Activated T-cell treated with anti-CD3 and anti-CD28 coated beads, Interleukin-2, amount 50 U/mL, for 4 hours (primary cell): ENCODE measurements at places on chromosomes 3 and 15. TPM values are rescaled to one million over a fixed set of nuclear protein-coding genes. Genes with fewer than 3 reads are reported as not detected.

DNA sequence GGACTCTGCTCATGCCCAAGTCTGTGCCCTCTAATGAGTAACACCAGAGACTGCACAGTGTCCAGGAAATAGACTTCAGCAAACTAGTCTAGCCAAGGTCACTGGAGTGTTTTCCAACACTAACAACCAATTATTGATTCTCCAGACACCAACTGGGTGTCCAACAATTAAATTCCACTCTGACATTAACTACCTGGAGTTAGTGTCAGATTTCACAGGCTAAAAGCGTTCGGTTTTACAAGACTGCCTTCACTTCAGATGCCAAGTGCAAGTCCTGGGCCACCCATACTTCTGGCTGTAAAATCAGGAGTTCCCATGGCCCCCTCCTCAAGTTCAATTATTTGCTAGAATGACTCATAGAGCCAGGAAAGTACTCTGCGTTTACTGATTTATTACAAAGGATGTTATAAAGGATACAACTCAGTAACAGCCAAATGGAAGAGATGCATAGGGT is 20.8 kb upstream of the CFAP161 start:
- DNase-seq: no peak

- no peak for DNase-seq
Measured at GRCh38 chr3:67018105-67018788, 20.1 kb downstream of the KBTBD8 start.

DNA sequence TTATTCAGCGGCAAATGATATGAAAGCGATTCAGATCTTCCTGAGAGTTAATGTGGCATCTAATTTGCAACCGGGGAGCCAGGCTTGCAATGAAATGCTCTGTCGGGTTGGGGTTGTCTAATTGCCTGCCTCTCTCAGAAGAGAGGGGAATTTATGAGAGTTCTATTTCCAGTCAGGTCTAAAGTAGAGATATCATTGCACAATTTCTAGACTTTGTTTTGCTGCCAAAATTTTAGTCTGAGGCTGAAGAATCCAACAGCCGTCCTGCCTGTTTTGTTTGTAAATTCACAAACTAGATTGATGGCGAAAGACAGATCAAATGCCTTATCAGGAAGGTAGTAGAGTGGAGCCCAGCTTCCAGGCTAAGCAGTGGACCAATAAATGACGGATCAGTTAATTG is 610 bp downstream of the LIPC start:
- no peak for DNase-seq

DNA sequence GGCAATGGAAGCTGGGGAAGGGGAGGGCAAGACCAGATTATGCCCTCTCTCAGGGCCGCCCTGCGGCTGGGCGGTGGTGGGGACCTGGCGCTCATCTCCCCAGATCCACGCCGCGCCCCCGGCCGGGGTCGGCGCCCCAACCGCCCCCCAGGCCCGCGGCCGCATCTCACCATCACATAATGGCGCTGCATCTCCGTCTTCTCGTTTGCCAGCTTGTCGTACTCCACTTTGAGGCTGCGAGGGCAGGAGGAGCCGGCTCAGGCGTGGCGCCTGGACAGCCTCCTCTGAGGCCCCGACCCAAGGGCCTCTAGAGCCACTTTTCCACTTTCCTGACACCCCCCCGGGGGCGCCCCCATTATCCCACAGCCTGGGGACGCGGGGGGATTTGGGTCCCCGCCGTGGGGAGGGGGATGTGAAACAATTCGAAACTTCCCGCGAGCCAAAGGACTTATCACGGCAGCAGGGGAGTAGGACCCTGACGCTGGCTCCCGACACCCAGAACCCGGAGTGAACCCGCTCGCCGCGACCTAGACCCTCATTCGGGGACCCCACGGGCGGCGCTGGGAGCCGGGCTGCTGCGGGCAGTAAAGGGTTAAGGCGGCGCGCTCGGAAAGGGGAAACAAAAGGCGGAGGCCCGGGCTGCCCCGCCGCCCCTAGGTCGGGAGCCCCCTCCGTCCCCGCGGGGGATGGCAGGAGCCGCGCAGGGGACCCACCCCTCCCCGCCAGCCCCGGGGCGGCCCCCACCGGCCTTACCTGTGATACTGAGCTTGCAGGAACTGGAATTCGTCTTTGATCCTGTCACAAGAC is 2.1 kb downstream of the TLE3 start:
- peak; percentile 42 for DNase-seq

TRIM42 gene
- not detected for total RNA-seq

GRCh38 chr15:50289749-50290148 is 24.2 kb upstream of the HDC start:
- DNase-seq: no peak

GRCh38 chr3:11914651-11915050 is 68.0 kb upstream of the TAMM41 start:
- DNase-seq: no peak

GRCh38 chr15:82935382-82935781 is 17.1 kb downstream of the HOMER2 start:
- DNase-seq: no peak

SPSB4 gene
- not detected for total RNA-seq

GRCh38 chr3:43032646-43033628 is 53.8 kb downstream of the GASK1A start:
- no peak for DNase-seq

DET1 gene
- total RNA-seq: 0.98 TPM

- no peak for DNase-seq
Measured at GRCh38 chr15:82103468-82103867, 57.6 kb upstream of the MEX3B start.

DNA sequence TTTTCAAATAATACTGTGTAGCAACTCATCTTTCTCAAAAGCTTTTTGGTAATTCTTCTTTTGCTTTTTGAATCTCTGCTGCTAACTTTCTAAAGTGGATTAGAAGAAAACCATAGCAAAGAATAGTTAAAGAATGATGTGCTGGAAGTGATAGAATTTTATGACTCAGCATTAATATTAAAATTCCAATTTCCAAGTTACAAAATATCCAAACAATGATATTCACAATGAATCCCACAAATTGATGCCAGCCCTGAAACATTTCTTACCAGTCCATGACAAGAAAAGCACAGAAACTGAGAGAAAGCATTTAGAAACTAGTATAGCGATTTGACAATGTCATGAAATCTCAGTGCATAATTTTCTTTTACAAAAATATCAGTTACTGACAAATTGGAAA is 482.2 kb downstream of the RBMS3 start:
- DNase-seq: no peak

DNA sequence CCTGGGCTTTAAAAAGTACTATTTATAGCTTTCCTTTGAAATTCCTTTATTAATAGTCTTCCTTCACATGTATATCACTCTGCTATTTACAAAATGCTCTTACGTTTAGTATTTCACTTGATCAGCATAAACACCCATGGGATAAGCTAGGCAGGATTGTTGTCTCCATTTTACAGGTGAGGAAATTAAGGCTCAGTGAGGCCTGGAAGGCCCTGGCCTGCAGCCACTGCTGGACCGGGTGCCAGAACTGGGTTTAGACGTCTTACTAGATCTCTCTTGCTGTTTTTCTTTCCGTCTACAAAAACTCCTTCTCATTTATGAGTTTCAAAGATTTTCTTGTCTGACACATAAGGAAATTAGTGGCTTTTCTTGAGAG is 236.4 kb downstream of the LPP start:
- DNase-seq: no peak

- no peak for DNase-seq
Measured at GRCh38 chr3:110679285-110679684, 392.3 kb upstream of the NECTIN3 start.

DNA sequence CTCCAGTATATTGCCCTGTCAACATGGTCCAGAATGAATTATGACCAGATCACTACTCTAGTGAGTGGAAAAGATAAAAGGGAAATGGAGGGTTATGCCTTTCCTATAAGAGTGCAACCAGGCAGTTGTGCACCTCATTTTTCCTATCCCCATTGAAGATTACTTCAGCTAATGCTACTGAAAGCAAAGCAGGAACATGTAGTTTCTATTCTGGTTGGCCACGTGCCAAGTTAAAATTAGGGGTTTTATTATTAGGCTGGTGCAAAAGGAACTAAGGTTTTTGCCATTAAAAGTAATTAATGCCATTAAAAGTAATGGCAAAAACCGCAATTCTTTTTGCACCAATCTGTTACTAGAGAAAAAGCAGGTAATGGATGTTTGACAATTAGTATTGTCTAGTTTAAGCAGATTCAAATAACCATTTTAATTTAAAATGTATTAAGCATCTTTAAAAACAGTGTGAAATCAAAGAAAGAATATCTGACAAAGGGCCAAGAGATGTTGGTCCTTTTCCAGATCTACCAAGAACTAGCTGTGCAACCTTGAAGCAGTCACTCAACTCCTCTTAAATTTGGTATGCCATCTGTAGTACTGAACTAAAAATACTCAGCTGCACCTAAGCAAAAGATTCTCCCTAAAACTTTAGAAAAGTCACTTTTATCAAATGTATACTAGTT is 567.5 kb upstream of the CCDC54 start:
- no peak for DNase-seq

DNA sequence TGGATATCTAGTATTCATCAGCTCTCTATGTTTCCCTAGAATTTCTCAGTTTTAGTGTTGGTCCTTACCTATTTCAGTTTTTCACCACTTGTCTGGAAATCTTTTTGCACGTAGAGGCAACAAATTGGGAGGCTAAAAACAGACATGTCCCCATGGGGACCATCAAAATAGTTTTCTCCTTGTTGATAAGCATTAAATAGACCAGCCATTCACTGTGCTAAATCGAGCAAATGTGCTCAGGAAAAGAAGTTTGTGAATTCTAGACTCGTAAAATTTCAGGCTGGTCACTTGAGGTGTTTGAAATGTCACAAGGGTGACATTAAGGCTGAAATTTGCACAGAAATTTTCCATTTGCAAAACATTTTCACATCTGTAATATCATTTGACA is 102.6 kb downstream of the SPATA16 start:
- DNase-seq: no peak

DNA sequence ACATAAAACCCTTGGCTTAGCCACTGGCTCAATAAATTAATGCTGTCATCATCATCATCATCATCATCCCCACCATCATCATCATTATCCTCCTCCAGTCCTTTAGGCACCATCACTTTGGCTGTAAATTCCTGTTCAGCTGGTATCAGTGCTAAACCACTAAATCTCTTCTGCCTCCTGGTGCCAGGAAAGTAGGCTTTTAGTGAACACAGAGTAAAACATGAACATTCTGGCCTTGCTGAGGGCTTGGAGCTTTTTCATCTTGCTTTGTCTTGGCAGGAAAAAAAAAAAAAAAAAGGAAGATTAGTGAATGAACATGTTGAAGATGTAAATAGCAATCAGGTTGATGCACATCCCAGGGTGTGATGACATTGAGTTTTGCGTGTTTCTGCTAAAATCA is 67.3 kb upstream of the EIF1B start:
- no peak for DNase-seq

DNA sequence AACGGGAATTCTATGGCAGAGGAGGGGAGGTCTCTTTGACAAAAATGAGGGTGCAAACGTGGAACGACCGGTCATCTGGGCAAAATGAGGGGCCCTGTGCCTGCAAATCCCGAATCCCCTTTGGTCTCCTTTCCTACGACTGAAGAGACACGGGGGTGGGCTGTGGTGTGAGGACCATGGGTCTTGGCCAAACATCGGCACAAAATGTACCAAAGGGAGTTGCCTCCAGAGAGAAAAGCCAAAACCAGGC is 498 bp downstream of the ZNF280D start:
- no peak for DNase-seq

- DNase-seq: no peak
Measured at GRCh38 chr3:10549617-10550230, 44.3 kb upstream of the ATP2B2 start.

DNA sequence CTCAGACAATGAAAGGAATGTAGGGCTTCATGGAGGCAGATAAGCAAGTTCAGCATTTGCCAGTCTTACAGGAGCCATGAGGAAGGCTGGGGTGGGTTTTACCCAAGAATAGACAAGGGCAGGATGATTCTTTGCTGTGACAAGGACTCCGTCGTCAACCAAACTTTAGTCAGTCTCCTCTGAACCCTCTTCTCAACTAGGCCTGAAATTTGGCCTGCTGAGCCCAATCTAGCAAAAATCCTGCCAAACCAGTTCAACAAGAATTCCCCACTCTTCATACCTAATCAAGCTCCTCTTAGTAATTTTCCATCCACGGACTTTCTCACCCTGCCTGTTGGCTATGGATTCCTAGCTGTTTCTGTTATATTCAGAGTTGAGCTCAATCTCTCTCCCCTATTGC is 280.5 kb downstream of the TBL1XR1 start:
- DNase-seq: no peak

DNA sequence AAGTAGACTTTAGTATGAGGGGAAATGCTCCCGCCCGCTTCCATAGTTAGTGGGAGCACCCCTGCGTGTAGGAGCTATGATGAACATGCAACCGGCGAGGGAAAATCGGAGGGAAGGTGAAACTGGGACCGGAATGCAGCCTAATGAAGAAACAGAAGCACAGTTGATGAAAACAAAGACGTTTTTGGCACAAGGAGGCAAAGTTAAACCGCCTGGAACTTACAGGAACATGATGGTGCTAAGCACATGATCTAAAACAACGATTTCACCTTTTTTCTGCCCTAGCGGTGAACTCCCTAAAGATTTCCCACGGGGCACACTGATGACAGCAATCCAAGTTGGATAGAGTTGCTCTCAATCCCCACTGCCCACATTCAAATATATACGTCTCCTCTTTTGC is 49.4 kb upstream of the SPATA12 start:
- no peak for DNase-seq

DNA sequence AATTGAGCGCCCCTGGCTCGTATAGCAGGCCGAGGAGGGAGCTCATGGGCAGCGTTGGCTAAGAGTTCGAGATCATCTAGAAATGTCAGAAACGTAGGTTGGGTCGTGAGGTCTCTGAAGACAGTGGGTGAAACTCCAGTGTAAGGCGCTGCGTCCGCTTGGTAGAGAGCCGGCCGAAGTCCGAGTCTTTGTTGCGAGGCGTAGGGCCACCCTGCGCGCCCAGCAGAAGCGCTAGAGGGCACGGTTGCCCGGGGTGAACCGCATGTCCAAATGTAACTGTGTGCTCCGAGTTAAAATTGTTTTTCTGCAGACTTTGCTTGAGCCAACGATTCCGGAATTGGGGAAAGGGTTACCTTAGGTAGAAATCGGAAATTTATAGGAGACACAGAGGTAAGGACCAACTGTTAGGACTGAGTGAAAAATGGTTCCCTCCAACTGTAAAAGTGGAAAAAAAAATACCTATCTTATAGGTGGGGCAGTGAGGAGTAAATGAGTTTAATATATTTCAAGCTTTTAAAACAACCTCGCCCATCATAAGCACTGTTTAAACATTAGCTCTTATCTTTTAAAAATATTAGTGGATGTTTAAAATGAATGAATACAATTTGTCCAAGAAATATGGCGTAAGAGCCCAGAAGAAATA is 993 bp upstream of the SIAH2 start:
- DNase-seq: no peak

CIAO2A gene
- 45.4 TPM for total RNA-seq
